Vagina (tissue), 2 donors: ENCODE measurements at places on chromosomes 4 and X. TPM values are rescaled to one million over a fixed set of nuclear protein-coding genes. Genes with fewer than 3 reads are reported as not detected.

SCML1 gene
- 11.8 TPM for total RNA-seq

TIMM17B gene
- total RNA-seq = 43.5 TPM

DNA sequence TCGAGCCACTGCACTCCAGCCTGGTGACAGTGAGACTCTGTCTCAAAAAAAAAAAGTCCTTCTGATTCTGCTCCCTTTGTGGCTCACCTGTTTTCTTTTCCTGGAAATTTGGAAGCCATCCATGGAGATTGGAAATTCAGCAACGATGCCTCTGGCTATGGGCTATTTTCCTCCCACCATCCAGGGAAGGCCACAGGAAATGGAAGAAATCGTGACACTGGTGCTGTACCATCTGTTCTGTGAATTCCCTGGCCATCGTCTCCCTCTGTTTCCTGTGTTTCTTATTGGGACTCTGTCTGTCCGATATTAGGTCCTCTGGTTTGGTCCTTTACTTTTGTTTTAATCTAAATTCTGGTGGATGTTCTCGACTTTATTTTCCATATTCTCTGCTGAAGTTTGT is 29.4 kb upstream of the ADRA2C start:
- no peak for DNase-seq
- H3K27me3 ChIP-seq = no peaks in the 10 kb centered on the region
- H3K4me1 ChIP-seq = no peaks in the 10 kb centered on the region
- no peaks in the 10 kb centered on the region for H3K36me3 ChIP-seq

DNA sequence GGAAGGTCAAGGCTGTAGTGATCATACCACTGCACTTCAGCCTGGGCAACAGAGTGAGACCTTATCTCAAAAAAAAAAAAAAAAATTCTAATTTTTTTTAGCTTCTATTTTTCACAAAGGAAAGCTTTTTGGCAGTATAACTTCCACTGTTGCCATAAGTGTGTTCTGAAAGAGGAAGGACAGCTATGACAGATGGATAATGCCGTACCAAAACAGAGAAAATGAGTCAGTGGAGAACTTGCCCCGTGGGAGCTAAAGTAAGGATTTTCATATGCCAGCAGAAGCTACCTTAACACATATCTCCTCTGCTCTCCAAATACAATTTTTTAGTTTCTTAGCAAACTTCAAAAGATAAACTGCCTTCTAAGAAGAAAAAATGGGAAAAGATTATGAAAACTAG is 43.7 kb downstream of the RPS3A start:
- no peak for DNase-seq
- H3K4me1 ChIP-seq = no peaks in the 10 kb centered on the region
- H3K27me3 ChIP-seq = no peaks in the 10 kb centered on the region
- H3K4me3 ChIP-seq = no peak overlapping the region
- peaks cover 47% of the 10 kb centered on the region for H3K36me3 ChIP-seq

- H3K4me3 ChIP-seq = no peak overlapping the region
- no peaks in the 10 kb centered on the region for H3K4me1 ChIP-seq
- H3K27ac ChIP-seq = no peak overlapping the region
- H3K27me3 ChIP-seq = no peaks in the 10 kb centered on the region
- DNase-seq = no peak
These were observed 410.4 kb downstream of the INPP4B start for GRCh38 chr4:142435599-142436235.

DNA sequence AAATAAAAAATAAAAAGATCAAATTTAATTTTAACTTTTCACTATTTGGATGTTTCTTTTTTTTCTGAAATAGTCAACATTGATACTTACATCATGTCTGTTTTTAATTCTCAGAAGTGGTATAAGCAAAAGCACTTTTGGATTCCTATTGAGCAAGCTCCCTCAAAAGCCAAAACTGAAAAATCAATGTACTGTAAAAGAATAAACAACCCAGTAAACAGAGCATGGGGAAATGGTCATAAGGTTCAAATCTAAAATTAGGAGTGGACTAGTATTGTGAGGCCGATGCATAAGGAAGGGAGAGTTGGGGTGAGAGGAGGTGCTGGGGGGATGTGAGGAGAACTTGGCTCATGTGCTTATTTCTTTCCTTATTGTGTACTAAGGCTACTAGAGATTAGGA is 37.9 kb downstream of the NUDT6 start:
- H3K27me3 ChIP-seq = no peaks in the 10 kb centered on the region
- no peak overlapping the region for H3K4me3 ChIP-seq
- H3K27ac ChIP-seq = no peak overlapping the region
- no peaks in the 10 kb centered on the region for H3K4me1 ChIP-seq
- no peaks in the 10 kb centered on the region for H3K36me3 ChIP-seq

FAM184B gene
- not detected for total RNA-seq

DNA sequence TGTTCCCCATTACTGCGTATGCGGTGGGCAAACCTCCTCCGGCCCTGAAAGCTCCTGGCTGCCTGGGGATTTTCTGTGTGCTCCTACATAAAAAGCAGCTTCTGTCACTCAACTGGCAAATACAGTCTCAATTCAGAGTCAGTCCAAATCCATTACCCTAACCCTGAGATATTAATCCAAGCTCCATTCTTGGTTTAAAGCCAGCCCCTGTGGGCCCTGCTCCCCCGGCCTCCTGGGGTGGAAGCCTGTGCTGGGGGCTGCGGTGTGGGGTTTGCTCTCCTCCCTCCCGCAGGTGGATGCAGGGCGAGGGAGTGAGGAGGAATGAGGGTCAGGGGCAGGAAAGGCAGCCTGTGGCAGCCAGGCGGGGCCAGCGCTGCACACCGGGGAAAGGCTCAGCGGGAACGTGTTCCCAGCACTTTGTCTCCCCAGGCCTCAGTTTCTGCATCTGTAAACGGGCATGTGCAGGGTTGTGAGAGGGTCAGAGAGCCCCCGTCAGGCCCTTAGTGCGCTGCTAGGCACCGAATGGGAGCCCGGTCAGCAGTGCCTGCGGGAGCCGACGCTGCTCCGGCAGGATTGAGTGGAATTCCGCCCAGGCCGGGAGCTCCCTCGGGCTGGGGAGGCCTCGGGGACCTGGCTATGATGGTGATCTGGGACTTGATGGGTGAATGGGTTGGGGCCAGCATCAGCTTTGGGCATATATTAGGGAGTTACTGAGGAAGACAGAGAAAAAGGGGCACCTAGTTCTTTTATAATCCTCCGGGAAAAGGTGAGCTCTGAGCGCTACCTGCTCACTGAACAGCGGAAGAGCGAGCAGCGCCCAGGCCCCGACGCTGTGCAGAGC is 6.3 kb upstream of the RGS12 start:
- peak; percentile 16 for DNase-seq
- H3K4me3 ChIP-seq = no peak overlapping the region
- no peaks in the 10 kb centered on the region for H3K36me3 ChIP-seq
- H3K4me1 ChIP-seq = peaks cover 37% of the 10 kb centered on the region

- H3K36me3 ChIP-seq = no peaks in the 10 kb centered on the region
- H3K27me3 ChIP-seq = no peaks in the 10 kb centered on the region
- no peak overlapping the region for H3K4me3 ChIP-seq
- H3K27ac ChIP-seq = no peak overlapping the region
- DNase-seq = no peak
- H3K4me1 ChIP-seq = no peaks in the 10 kb centered on the region
These were observed 38.1 kb downstream of the GPR174 start for GRCh38 chrX:79182616-79183015.

- H3K4me1 ChIP-seq = no peaks in the 10 kb centered on the region
- H3K27ac ChIP-seq = no peak overlapping the region
- no peak overlapping the region for H3K4me3 ChIP-seq
- no peaks in the 10 kb centered on the region for H3K27me3 ChIP-seq
- no peaks in the 10 kb centered on the region for H3K36me3 ChIP-seq
- DNase-seq = no peak
These were observed 39.2 kb downstream of the POLA1 start for GRCh38 chrX:24732766-24733500.

TMSB15A gene
- total RNA-seq = not detected

ODAPH gene
- total RNA-seq = not detected

HAUS3 gene
- total RNA-seq = 9.6 TPM

ADAMTS3 gene
- 2.7 TPM for total RNA-seq

DNA sequence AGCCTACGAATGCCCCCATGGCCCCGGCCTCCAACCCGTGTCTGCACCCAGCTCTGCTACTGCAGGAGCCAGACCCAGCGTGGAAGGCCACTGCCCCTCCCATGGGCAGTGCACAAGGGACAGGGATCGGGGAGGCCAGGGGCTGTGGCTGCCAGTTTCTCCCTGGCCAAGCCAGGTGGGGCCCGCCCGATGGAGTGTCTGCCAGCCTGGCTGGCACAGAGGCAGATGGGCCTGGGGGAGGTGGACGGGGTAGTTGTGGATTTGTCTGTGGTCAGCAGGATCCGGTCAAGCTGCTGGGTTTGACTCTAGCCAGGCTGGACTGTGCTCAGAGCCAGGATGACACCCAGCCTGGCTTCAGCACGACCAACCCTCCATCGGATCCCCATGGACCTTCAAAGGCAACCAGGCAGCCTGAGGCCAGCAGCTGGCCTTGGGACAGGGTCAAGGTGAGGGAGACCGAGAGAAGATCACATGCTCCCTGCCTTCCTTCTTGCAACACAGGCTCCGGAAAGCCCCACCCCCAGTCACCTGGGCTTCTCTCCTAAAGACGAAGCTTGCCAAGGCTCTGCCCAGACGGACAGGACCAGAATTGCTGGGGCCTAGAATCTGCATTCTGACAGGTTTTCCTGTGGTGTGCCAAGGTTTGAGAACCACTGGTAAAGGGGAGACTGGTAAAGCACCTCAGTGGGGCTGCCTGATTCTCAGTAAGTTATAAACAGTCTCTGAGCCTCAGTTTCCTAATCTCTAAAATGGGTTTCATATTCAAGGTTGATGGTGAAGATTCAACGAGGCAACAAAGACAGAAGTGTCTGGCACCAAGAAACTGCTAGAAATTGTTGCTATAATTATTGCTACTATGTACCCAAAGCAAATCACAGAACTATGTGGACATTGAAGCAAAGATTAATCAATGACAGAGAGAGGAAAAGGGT is 78.6 kb downstream of the PPP2R2C start:
- H3K27ac ChIP-seq = no peak overlapping the region
- no peaks in the 10 kb centered on the region for H3K27me3 ChIP-seq
- no peak for DNase-seq
- H3K36me3 ChIP-seq = no peaks in the 10 kb centered on the region

DNA sequence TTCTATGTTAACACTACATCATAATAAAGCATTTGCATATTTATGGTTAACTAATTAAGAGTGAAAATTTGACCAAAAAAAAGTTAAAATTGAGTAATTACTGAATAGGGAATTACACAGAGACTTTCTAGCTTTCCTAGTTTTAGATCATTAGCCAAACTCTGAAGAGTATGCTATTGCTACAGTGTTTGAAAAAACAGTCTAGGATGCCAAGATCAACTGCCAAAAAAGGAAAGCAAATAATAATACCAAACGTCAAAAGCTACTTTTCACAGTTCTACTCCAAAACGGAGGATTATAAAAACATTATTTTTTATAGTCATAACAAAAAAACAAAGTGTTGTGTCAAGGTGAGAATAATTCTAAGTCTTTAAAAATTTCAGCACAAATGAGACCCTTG is 359.8 kb upstream of the CTSO start:
- no peak for DNase-seq
- H3K27ac ChIP-seq = no peak overlapping the region
- peaks cover 7% of the 10 kb centered on the region for H3K4me1 ChIP-seq

DNA sequence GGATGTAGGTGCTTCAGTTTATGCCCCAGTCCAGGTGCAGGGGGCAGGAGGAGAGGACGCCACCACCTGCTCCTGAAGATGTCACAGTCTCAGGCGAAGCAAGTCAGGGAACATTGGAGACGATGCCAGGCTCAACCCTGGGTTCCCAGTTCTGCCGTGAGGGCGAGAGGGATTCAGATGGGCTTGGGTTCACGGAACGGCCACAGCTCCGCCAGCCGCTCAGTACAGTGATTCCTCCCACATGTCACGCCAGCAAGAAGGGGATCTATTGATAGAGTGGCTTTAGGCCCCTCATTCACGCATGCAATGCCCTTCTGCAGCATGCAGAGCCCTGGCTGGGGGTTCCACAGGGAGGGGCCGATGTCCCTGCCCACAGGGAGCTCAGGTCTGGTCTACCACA is 34.2 kb downstream of the ADRA2C start:
- no peaks in the 10 kb centered on the region for H3K4me1 ChIP-seq
- no peak overlapping the region for H3K4me3 ChIP-seq
- no peaks in the 10 kb centered on the region for H3K27me3 ChIP-seq
- no peak for DNase-seq

ADGRG4 gene
- 0.25 TPM for total RNA-seq

- H3K4me1 ChIP-seq = no peaks in the 10 kb centered on the region
- no peaks in the 10 kb centered on the region for H3K27me3 ChIP-seq
- DNase-seq = no peak
- no peak within 1 kb of the TSS for H3K4me3 ChIP-seq
These were observed at the start of gene H2BW2 for GRCh38 chrX:104039689-104040505. TSS of gene H2BW2 (plus strand) at chrX:104039956. CDS start at chrX:104039995, 39 bp downstream.

- no peaks in the 10 kb centered on the region for H3K36me3 ChIP-seq
- no peaks in the 10 kb centered on the region for H3K27me3 ChIP-seq
- no peak for DNase-seq
- no peaks in the 10 kb centered on the region for H3K4me1 ChIP-seq
- no peak overlapping the region for H3K27ac ChIP-seq
These were observed 55.8 kb upstream of the ARHGAP24 start for GRCh38 chr4:85419103-85419502.

GRCh38 chr4:81757691-81758090 is 286.0 kb upstream of the RASGEF1B start:
- no peak overlapping the region for H3K27ac ChIP-seq
- H3K36me3 ChIP-seq = no peaks in the 10 kb centered on the region
- H3K27me3 ChIP-seq = no peaks in the 10 kb centered on the region
- no peaks in the 10 kb centered on the region for H3K4me1 ChIP-seq

CCNB3 gene
- 0.25 TPM for total RNA-seq

- DNase-seq = no peak
- H3K36me3 ChIP-seq = peaks cover 2% of the 10 kb centered on the region
- no peak overlapping the region for H3K4me3 ChIP-seq
- H3K4me1 ChIP-seq = peaks cover 14% of the 10 kb centered on the region
These were observed 339.4 kb upstream of the ZCCHC13 start for GRCh38 chrX:73964579-73964978.

- no peak overlapping the region for H3K27ac ChIP-seq
- H3K4me1 ChIP-seq = no peaks in the 10 kb centered on the region
- H3K4me3 ChIP-seq = no peak overlapping the region
- H3K36me3 ChIP-seq = no peaks in the 10 kb centered on the region
These were observed 47.6 kb downstream of the ABCG2 start for GRCh38 chr4:88110826-88111225.

DNA sequence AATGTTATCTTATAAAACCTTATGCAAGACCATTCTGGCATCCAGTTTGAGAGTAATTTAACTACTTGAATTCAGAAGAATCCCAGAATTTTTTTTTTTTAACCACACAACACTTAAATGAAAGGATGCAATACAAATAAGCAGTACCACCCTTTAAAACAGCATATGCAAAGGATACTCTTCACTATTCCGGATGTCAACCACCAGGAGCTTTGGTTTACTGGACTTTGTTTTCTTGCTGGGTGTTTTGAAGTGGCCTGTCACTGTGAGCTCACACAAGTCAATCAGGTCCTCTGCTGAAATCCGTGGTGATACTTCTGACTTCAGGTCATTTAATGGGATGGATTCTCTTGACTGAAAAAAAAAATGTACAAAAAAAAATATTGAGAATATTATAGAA is 200.0 kb downstream of the TBCK start:
- H3K36me3 ChIP-seq = peaks cover 51% of the 10 kb centered on the region
- H3K27me3 ChIP-seq = no peaks in the 10 kb centered on the region
- no peak overlapping the region for H3K27ac ChIP-seq
- no peak for DNase-seq
- no peaks in the 10 kb centered on the region for H3K4me1 ChIP-seq

PARM1 gene
- 26.3 TPM for total RNA-seq
